GDM1 (cell line): ENCODE measurements at places on chromosomes 12 and 14.

DNA sequence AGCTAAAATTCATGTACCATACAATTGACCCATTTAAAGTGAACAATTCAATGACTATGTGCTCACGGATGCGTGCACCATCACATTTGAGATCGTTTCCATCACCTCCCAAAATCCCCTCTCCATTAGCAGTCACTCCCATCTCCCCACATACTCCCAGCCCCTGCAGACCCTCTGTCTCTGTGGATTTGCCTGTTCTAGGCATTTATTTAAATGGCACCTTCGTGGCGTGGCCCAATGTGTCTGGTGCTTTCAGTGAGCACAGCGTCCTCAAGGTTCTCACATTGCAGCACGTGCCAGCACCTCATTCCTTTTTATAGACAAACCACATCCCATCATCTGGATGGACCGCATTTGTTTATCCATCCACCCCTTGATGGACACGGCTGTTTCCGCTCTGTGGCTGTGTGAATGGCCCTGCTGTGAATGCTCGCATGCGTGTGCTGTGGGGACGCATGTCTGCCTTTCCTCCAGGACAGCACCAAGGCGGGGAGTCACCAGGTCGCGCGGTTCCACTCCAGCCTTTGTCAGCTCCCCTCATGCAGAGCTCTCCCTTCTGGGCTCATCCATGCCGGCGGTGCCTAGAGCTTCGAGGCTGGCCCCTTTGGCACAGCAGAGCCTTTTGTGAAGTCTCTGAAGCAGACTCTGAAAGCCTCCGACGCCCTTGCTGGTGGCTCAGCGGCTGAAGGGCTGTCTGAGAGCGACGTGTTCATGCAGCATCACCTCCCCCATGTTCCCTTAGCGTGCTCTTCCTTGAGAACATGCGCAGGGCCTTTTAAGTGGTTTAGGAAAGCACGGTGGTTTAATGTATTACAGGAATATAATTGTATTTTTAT, 184.4 kb downstream of the KIF26A start:
- no peak for DNase-seq

DNA sequence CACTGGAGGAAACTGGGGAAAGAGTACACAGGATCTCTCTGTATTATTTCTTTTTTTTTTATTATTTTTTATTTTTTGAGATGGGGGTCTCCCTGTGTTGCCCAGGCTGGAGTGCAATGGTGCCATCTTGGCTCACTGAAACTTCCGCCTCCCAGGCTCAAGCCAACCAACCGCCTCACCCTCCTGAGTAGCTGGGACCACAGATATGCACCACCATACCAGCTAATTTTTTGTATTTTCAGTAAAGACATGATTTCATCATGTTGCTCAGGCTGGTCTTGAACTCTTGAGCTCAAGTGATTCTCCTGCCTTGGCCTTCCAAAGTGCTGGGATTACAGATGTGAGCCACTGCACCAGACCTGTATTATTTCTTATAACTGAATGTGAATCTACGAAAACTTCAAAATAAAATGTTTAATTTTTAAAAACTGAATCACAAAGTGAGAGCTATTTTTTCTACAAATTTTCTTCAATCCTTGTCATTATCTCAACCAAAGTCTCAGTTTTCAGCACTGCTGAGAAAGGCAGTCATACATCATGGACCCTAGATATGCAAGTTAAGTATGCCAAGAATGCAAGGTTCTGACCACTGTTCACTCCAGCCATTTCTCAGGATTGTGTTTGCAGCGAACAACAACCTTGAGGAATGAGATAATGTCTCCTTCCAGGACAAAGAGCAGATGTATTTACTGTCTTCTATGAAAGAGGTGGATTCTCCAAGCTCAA, 2.4 kb downstream of the EAPP start:
- DNase-seq = no peak

- no peak for DNase-seq
These were observed 43.8 kb downstream of the SENP1 start for GRCh38 chr12:48061938-48062719.

- DNase-seq = no peak
These were observed 9.7 kb downstream of the GLTP start for GRCh38 chr12:109870648-109871047.

DNA sequence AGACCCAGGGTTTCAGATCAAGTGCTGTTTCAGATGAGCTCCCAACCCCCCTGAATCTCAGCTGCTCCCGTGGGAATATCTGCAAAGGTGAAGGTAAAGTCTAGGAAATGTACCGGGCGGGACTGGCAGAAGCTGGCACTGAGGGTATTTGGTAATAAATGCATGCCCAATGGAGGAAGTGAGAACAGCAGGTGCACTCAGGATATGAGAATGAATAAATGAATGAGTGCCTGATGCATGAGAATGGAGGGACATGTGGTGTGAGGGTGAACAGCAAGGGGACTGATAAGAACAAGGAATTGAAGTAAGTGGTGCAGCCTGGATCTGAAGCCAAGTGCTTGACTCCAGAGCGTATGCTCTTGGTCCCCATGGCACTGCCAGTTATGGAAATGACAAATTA, 11.6 kb downstream of the RAPGEF3 start:
- no peak for DNase-seq

- DNase-seq = no peak
These were observed 32.3 kb downstream of the MEG3 start for GRCh38 chr14:100857923-100858837.

DNA sequence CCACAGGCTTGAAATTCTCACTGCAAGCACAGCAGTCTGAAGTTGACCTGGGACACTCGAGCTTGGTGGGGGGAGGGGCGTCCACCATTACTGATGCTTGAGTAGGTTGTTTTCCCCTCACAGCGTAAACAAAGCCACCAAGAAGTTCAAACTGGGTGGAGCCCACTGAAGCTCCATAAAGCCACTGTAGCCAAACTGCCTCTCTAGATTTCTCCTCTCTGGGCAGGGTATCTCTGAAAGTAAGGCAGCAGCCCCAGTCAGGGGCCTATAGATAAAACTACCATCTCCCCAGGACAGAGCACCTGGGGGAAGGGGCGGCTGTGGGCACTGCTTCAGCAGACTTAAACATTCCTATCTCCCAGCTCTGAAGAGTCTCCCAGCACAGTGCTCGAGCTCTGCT, 31.7 kb upstream of the ST8SIA1 start:
- DNase-seq = no peak

DNA sequence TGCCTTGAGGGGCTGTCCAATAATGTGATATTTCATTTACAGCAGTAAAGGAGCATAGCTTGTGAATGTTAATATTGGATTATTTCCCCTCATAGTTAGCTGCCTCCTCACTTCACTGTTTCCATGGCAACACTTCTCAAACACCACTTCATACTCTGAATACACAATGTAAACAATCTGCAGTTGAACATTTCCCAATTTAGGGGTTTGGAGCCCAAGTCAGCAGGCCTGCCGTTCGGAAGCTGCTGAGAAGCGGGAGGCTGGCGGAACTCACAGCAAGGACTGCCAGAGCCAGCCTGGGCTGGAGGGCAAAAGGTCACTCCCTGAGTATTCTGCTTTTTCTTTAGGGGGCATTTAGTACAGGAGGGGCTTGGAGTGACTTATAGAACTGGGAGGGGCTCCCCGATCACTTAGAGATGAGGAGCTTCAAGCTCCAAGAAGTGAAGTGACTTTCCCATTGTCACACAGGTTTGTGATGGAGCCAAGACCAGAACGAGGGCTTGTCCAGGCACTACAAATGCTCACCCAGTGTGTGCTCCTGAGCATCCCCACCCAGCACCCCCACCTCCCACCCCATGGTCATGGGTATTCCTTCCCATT, 12.1 kb upstream of the SLC24A4 start:
- no peak for DNase-seq

GRCh38 chr12:75161488-75161887, 48.2 kb downstream of the KCNC2 start:
- DNase-seq = no peak

GRCh38 chr14:28999656-29000055, 233.1 kb downstream of the FOXG1 start:
- DNase-seq = no peak

GRCh38 chr12:109393437-109394345, 46.0 kb downstream of the MYO1H start:
- no peak for DNase-seq

DNA sequence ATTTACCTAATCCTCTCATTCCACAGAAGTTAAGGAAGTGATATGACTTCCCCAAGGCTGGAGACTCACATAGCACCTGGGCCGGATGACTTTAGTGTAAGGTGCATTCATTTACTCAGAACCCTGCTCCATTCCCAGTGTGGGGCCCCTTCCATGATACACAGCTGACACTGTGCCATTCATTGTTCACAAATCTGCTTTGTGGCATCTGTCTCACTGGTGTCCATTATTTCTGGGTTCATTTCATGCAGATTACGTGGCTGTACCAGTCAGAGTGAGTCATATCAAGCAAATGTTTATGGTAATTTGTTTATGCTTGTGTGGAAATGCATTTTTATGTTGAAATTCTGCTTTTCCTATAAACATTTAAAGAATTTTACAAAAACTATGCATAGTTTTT, 5.2 kb downstream of the ANO4 start:
- DNase-seq = no peak

GRCh38 chr12:74538491-74539258, 1.0 kb downstream of the ATXN7L3B start:
- DNase-seq = no peak

- DNase-seq = no peak
These were observed 114.0 kb downstream of the BEGAIN start for GRCh38 chr14:100473249-100473648.

GRCh38 chr12:91892081-91892855, 253.4 kb downstream of the BTG1 start:
- DNase-seq = no peak

GRCh38 chr12:104702565-104703139, 245.9 kb downstream of the CHST11 start:
- DNase-seq = no peak

DNA sequence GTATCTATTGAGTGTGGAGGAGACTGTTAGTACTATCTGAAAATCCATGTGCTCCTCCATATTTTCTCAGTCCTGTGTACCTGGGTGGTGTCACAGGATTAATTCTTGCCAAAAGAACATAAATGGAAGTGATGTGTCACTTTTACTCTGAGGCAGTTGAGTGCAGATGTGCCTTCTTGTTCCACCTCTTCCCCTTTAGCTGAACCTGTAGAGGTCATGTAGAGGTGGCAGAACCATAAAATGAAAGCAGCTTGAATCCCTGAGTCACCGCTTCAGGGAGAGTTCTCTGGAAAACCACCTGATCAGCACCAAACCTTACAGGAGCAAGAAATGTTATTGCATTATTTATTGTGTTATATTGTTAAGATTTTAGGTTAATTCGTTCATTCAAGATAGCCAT, 14.7 kb upstream of the SLC25A3 start:
- DNase-seq = no peak

- peak; percentile 97 for DNase-seq
These were observed at the start of gene CORO1C for GRCh38 chr12:108731105-108731865. TSS of gene CORO1C (minus strand) at chr12:108731518. CDS start at chr12:108701318, 30,200 bp downstream.

DNA sequence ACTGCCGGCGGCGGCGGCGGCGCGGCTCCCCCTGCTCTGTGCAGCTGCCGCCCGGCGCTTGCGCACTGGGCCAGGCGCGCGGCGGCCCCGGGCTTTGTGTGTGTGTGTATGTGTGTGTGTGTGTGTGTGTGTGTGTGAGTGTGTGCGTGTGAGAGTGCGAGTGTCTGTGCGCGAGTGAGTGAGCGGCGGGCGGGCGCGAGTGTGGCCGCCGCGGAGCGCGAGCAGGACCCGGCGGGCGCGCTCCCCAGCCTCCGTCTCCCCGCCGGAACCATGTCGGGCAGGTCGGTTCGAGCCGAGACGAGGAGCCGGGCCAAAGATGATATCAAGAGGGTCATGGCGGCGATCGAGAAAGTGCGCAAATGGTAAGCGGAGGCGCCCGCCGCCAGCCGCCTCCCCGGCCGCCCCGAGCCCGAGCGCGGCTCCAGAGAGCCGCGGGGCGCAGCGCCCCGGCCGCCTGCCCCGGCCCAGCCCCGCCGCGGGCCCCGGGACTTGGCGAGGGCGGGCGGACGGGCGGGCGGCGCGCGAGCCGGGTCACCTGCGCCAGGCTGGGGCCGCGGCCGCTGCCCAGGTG, at the start of gene BCL7A:
TSS of gene BCL7A (plus strand) at position 63 of the 571 bp plus-strand sequence. CDS start at position 271, 208 bp downstream.
- peak; percentile 76 for DNase-seq

- no peak for DNase-seq
These were observed 86.9 kb upstream of the STXBP6 start for GRCh38 chr14:25136811-25137210.

DNA sequence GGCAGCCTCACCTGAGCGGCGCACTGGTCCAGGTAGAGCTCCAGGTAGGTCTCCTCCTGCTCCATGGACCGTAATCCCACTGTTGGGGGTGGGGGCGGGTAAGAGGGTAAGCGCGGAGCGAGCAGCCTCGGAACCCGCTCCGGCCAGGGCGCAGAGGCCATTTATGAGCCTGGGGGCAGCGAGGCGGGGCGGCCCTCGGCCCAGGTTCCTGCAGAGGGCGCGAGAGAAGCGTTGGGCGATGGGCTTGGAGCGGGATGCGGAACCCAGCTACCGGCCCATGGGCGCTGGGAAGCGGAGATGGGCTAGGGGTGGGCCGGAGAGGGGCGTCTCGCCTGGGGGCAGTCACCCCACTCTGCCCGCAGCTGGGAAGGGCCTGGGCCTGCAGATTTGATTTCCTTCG, at the start of gene TBPL2:
TSS of gene TBPL2 (minus strand) at position 232 of the 400 bp plus-strand sequence. CDS start at position 65, 167 bp downstream.
- no peak for DNase-seq

GRCh38 chr14:68147303-68147702, 327.7 kb downstream of the RAD51B start:
- DNase-seq = no peak

- DNase-seq = no peak
These were observed 17.4 kb downstream of the ZFYVE21 start for GRCh38 chr14:103732868-103733620.

DNA sequence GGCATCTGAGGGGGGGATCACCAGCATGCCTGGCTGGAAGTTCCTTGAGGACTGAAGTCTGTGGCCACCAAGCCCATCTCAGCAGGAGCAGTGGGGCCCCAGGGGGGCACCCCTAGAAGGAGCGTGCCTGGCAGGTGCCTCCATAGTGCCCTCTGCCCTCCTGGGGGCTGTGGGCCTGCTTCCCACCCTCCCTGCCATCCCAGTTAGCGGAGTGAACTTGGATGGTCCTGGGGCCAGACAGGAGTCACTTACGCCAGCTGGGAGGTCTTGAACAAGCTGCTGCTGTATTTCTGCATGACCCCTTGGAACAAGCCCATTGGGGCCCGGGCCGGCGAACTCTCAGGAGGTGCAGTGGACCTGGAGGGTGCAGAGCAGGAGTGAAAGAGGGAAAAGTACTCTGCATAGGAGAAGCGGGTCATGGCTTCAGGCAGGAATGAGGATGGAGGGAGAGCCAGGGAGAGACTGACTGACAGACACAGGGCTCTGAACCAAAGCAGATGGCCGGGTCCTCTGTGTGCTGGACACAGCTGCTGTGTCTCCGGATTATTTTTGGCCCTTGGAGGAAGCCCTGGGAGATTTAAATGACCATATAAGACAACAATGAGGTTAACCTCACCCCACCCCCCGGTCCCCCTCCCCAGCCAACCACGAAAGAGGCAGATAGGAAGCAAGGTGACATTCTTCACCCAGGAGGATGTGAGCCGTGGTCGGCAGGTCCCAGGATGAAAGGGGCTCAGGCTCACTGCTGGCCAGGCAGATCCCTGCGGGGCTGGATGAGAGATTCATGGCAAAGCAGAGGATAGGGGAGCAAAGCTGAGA, 19.6 kb downstream of the ASB2 start:
- no peak for DNase-seq
